ENCODE measurements at places on chromosomes 3 and 15. TPM values are rescaled to one million over a fixed set of nuclear protein-coding genes. Genes with fewer than 3 reads are reported as not detected.

GRCh38 chr15:38028869-38029268 is 94.4 kb downstream of the TMCO5A start:
- no peak for DNase-seq

- no peak for DNase-seq
Observed at GRCh38 chr3:95813244-95813643, 1001.1 kb upstream of the EPHA6 start.

GRCh38 chr3:8869613-8870012 is 93.7 kb downstream of the RAD18 start:
- DNase-seq: peak; percentile 33

DNA sequence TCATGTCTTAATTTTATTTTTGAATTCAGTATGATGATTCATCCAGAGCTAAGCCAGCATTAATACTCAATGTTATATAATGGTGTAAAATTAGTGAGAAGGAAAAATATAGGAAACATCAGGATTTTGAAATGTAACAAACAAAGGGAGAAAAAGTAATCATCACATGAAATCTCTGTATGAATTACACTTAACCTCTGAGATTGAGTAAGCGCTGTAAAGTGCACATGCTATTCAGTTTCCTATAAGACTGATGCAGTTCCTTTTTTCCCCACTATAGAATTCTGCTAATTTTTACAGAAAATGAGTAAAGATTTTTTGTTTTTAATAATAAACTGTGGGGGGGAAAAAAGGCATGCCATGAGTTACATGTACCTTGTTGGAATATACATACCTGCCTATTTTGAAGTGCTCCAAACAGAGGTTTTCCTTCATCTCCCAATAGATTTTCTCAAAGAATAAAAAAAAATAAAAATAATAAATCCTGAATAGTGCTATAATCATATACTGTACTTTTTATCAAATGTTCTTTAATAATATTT is 64.0 kb upstream of the TTBK2 start:
- DNase-seq: no peak

The TRIM69 gene
- 9.7 TPM for total RNA-seq

The BUB1B gene
- total RNA-seq: 39.0 TPM

The KIF23 gene
- 108 TPM for total RNA-seq

All from Calu3 (cell line).